Calu3 (cell line): ENCODE measurements at places on chromosomes 6 and 20. TPM values are rescaled to one million over a fixed set of nuclear protein-coding genes. Genes with fewer than 3 reads are reported as not detected.

DNA sequence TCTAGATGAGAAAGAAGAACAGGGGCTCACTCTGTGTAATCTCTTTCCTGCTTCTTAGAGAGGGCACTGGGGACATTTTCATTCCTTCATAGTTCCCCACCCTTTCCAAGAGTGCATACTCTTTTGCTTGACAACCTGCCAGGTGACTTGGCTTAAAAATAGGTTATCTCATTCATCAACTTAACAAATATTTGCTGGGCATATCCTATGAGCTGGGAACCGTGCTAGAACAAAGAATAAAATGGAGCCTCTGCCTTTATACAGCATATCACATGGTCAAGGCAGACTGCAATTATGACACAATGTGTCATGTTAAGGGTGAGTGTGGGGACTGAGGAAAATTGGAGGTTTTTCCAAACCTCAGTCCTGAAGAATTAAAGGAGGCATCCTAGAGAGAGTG lies 209.8 kb upstream of the FOXA2 start:
- DNase-seq: no peak

DNA sequence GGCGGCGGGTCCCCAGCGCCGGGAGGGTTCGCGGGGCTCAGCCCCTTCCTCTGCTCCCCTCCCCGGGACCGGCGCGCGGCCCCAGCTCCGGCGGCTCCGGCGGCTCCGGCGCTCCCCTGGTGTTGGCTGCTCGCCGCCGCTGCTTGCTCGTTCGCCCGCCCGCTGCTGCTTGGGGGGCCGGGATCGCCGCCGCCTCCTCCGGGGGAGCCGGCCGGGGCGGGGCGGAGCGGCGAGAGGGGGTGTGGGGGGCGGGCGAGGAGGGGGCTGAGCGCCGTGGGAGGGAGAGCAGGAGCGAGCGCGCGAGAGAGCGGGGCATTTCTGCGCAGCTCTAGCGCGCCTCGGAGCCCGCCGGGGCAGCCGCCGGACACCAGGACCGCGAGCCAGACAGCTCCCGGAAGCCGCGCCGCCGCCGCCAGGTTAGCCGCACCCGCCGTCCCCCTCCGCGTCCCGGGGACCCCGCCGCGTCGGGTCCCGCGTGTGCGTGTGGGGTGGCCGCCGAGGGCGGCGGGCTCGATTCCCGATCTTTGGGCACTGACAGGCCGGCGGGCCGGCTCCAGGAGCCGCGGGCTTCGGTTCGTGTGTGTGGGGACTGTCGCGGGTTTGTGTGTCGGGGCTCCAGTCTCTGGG lies 62.0 kb upstream of the EPB41L1 start:
- DNase-seq: peak; percentile 72

GRCh38 chr20:5735845-5736510 lies 14.2 kb upstream of the SHLD1 start:
- DNase-seq: no peak

DNA sequence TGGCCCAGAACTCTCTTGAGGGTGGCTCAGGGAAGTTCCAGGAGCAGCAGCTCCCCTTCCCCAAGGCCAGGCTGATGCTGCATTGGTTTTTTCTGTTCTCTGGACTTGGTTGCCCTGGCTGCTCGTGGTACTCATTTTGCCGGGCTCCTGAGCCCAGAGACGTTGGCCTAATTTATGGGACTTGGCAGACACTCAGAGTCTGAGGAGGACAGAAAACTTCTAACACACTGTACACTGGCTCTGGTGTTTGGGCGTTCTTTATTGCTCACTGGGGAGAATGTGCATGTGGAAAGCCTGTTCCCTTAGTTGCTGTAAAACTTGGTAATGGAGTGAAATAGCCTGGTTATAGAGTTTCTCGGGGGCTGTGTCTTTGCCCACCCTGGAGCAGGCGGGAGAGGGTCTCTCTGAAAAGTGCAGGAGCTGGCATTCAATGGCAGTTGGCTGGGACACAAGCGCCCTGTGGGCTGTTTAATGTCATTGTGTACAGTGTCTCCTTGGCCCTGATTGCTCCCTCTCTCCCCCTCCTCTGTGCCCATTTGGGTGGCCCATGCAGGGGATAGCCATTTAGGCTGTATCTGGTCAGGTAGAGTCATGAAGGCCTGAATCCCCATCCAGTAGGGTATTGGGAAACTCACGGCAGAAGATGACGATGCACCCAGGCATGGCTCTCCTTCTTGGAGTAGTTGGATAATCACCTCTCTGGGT lies 109.3 kb downstream of the CDC5L start:
- no peak for DNase-seq

GRCh38 chr6:52984247-52984646 lies 10.8 kb downstream of the GSTA4 start:
- DNase-seq: no peak

GRCh38 chr6:45654673-45655072 lies 276.9 kb upstream of the SUPT3H start:
- DNase-seq: no peak

- DNase-seq: no peak
These were observed 88.8 kb downstream of the TAF4 start for GRCh38 chr20:61976644-61977418.

DNA sequence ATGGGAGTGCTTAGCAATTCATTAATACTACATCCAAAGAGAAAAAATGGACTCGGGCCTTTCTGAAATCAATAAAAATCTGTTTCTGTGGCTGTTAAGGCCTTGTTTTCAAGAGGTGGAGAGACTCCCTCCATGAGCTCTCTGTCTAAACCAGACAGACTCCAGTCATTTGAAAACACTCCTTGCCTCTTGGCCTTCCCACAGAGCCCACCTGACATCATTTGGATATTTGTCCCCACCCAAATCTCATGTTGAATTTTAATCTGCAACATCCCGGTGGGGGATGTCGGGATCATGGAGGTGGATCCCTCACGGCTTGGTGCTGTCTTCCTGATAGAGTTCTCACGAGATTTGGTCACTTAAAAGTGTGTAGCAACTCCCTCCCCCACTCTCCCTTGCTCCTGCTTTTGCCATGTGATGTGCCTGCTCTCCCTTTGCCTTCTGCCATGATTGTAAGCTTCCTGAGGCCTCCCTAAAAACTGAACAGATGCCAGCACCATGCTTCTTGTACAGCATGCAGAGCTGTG lies 226.3 kb downstream of the TBXT start:
- no peak for DNase-seq

DNA sequence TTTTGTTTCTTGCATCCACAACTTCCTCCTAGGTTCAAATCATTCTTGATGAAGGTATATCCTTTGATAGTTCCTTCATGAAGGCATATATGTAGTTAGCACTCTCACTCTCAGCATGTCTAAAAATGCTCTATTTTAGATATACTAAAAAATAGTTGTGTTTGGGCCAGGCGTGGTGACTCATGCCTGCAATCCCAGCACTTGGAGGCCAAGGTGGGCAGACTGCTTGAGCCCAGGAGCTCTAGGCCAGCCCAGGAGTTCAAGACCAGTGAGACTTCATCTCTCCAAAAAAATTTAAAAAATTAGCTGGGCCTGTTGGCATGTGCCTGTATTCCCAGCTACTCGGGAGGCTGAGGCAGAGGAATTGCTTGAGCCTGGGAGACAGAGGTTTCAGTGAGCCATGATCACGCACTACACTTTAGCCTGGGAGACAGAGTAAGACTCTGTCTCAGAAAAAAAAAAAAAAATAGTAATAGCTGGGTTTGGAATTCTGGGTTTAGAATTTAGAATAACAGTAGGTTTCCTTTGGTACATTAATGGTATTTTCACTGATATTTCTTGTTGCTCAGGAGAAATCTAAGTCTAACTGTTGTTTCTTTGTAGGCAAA lies 7.0 kb downstream of the SERAC1 start:
- no peak for DNase-seq

GRCh38 chr6:122059918-122060317 lies 339.5 kb upstream of the HSF2 start:
- DNase-seq: no peak

DNA sequence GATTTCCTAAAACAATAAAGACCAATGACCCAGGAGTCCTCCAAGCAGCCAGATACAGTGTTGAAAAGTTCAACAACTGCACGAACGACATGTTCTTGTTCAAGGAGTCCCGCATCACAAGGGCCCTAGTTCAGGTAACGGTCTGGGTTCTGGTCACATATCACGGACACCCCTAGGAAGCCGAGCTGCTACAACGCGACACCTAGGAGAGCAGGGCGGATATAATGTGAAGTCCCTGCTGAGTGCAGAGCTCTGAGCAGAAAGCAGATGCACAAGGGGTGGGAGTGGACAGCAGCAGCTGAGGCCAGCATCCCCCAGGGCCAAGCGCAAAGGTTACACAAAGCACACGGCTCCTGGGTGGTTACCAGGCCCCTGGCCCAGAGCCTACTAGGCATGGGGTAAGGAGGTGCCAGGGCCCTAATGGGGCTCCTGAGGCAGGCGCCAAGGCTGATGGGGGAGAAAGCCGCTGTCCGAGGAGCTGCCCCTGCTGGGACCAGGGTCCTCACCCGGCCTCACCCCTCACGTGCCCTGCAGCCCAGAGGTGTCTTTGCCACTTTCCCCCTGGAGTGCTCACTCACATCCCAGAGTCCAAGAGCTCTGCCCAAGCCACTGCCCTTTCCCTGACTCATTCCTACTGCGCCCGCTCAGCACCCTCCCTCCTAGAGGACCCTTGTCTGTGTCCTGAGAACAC lies 8.4 kb downstream of the CST7 start:
- no peak for DNase-seq

DNA sequence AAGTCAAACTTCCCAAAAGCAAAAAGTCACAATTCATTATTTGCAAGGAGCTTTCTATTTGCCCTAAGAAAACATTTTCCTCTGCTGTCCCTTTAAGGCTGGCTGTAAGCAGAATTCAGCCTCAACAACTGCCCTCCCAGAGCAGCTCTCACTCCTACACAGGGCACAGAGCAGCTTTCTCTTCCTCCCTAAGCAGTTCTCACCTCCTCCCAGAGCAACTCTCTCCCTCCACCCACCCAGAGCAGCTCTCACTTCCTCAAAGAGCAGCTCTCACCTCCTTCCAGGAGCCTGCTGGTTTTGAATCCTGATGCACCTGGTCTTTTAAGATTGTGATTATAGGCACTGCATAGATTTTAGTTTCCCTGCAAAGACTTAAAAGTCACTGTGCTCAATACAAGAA lies 120.6 kb upstream of the TMEM181 start:
- DNase-seq: no peak

DNA sequence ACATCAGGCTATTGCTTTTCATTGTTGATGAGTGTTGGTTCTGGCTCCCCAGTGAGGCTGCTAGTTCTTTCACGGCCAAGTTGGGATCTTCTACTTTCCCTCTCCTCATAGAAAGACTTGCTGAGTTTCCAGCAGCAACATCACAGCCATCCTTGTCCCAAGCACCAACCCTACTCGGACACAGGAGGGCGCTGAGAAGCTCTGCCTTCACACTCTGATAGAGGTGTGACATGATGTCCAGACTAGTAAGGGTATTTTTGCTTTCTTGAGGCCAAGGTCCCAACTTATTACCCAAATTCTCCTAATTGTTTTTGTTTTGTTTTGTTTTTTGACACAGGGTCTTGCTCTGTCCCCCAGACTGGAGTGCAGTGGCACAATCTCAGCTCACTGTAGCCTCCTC lies 3.0 kb upstream of the GCM1 start:
- no peak for DNase-seq

- peak; percentile 16 for DNase-seq
These were observed 55.1 kb downstream of the KIF16B start for GRCh38 chr20:16517946-16518783.

DNA sequence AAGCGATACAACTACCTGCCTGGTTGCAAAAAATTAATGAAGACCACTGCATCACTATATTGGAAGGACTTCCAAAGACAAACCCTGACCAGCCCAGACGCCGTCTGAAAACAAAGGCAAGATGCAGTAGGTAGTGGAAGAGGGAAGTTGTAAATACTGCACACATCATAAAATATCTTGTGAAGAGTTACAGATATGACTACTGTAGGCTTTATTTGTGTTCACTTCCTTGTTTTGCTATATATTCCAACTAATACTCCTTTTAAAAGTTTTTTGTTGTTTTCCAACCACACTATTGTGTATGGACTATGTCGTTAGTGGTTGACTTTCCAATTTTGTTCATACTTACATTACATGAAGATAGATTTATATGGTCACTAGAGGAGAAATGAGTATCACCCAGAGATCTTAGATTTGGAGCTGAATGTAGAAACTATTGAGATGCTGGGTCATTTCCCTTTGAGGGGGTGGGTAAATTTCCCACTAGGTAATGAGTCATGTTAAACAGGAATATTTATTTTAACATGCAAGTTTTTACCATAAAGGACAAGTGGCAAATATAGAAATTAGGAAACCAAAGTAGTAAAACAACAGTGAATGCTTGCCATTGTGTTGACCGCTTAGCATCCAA lies 16.6 kb upstream of the TXLNB start:
- DNase-seq: no peak

DNA sequence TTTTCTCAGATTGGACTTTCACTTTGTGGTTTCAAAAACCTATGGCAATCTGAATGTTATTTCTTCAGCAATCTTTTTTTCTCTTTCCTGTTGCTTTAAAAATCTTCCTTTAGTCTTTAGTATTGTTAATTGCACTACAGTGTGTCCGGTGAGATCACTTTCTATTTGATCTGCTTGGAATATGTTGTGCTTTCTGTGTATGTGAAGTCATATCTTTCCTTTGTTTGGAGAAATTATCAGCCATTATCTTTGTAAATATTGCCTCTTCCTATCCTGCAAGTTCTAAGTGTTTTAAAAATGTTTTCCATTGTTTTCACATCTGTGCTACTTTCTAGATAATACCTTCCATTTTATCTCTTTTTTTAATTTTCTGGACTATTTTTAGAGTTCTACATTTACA lies 171.4 kb upstream of the PRSS16 start:
- no peak for DNase-seq

DNA sequence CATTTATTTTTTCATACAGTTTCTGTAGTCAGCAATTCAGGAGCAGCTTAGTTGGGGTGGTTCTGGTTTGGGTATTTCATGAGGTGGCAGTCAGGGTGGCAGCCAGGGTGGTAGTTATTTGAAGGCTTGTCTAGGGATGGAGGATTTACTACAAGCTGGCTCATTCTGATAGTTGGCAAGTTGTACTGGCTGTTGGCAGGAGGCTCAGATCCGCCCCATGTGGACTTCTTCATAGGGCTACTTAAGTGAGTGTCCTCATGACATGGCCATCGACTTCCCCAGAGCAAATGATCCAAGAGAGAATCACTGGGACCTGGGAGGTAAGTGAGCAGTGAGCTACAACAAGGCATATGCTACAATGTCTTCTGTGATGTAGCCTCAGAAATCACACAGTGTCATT lies 22.4 kb upstream of the CDKAL1 start:
- DNase-seq: no peak

DNA sequence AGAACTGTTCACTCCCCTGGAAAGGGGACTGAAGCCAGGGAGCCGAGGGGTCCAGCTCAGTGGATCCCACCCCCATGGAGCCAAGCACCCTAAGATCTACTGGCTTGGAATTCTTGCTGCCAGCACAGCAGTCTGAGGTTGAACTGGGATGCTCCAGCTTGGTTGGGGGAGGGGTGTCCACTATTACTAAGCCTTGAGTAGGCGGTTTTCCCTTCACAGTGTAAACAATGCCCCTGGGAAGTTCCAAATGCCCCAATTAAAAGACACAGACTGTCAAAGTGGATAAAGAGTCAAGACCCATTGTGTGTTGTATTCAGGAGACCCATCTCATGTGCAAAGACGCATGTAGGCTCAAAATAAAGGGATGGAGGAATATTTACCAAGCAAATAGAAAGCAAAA lies 150.2 kb downstream of the LPA start:
- DNase-seq: no peak

- DNase-seq: no peak
These were observed 119.6 kb upstream of the MTHFD1L start for GRCh38 chr6:150745896-150746295.

GRCh38 chr6:134004714-134005113 lies 47.7 kb downstream of the SLC2A12 start:
- DNase-seq: no peak

The PPP1R14C gene
- total RNA-seq: 2.7 and 3.6 TPM in 2 replicates

The TREML2 gene
- not detected in 2 replicates for total RNA-seq

The THBS2 gene
- not detected in 2 replicates for total RNA-seq

The TREM2 gene
- not detected in 2 replicates for total RNA-seq

The FOXP4 gene
- total RNA-seq: 47.8 and 50.9 TPM in 2 replicates

The IMPG1 gene
- not detected in 2 replicates for total RNA-seq
